ENCODE measurements at places on chromosomes 7 and 10.

DNA sequence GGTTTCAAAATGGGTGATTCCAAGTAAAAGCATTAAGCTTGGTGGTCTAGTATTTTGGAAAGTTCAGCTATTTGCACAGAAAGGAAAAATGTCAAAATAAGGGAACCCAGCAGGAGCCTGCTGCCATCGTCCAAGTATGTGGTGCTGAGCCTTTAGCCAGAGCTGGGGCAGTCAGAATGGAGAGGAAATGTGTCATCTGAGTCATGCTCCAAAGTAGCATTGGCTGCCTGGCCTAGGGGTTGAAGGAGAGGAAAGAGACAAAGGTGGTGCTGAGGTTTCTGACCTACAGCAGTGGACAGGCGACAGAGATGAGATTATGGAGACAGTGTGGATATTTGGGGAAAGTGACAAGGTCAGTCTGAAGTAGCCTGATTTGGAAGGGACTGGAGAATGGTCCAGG is 103.9 kb downstream of the PLCE1 start:
- DNase-seq = no peak

DNA sequence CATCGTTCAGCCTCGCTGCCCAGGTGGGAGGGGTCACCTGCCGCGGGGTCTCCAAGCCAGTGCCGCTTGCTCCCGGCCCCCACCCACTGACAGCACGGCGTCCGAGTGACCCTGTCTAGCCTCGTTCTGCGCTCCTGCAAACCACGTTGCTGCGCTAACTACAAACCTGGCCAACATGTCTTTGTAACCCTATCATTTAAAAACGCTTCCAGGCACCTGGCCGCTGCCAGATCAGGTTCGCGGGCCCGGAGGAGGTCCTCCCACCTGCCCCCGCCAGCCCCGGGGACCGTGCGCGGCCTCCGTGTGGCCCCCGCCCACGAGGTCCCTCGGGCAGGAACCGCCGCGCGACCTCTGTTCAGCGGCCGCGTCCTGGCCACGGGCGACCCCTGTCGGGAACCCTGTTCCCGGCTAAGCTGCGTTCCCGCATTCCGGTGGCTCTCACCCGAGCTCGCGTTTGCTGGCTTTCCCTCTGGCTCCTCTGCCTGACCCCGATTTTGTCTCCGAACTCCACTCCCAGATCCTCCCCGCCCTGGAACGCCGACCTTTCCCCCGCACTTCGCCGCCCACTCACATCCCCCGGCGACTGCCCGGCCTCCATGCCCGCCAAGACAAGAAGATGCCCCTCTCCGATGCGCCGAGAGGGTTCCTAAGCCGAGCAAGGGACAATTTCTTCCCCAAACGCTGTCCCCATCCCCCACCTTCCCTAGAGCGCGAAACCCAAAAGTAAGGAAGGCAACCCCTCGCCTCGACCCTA is 2.4 kb downstream of the SFMBT2 start:
- peak; percentile 57 for DNase-seq

- DNase-seq = no peak
Observed at GRCh38 chr7:40760293-40760964, 625.6 kb downstream of the SUGCT start.

DNA sequence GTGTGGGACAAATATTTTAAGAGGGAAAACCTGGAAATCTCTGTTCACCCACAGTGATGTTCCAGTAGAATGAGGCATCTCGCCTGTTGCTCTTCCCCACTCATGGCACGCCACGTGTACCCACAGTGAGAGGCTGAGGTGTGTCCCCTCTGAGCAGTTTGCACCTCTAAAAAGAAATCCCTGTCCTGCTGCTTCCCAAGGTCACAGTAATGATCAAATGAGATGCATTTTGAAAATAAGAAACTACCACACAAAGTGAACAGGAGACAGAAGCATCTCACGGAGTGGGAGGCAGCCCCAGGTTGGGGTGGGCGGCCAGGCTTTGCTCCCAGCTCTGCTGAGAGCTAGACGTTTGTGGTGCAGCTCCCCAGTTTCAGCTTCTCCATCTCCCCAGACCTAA is 12.4 kb upstream of the ZNF777 start:
- no peak for DNase-seq

- no peak for DNase-seq
Observed at GRCh38 chr7:30646154-30646553, 36.1 kb downstream of the CRHR2 start.

DNA sequence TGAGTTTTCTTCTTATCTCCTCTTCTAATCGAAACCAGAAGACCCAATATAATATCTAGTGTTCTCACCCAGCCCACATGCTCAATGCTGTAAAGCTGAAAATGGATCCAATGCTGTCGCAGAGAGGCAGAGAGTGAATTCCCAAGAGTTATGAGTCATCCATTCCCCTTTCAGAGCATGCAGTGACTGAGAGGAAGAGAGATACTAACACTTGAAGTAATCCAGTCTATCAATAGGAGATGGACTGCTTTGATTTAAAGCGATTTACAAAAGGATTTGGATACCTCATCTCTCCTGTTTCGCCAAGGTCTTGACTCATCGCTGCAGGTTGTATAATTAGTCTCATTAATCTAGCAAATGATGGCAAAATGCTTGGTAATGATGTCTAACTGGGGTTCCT is 41.5 kb upstream of the PRKCQ start:
- DNase-seq = no peak

- no peak for DNase-seq
Observed at GRCh38 chr7:10644849-10645248, 328.8 kb upstream of the PHF14 start.

DNA sequence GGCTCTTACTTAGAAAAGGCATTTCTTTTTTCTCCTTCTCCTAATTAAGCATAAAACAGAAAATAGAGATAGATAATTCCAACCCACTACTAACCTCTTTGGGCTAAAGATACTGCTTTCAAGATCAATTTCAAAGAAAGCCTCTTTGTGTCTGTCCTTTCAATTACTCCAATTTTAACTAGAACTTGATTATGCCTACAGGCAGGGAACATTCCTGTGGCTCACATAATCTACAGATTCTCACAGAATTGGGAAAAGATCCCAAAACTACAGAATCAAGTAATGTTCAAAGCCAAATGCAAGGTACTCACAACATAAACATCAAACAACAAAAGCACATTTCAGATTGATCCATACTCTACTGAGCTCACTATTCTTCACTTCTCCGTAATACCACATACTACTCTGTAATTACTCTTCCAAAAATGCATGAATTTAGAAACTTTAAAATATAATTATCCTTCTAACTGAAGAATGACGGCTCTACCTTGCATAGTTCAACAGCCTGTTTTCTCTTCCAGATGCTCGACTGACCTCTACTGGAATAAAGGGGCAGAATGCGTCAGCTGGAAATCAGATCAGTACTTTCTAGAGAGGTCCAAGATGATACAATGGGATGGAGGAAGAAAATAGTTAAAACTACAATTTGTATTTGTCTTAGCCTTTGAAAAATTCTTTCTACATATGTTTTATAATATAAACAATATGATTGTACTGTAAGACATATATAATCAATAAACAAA is 3.9 kb downstream of the MTERF1 start:
- DNase-seq = no peak

GRCh38 chr10:103872137-103872931 is 17.0 kb upstream of the SH3PXD2A start:
- no peak for DNase-seq

- no peak for DNase-seq
Observed at GRCh38 chr10:22651276-22651980, 63.0 kb downstream of the PIP4K2A start.

GRCh38 chr10:116183733-116184511 is 89.1 kb downstream of the GFRA1 start:
- DNase-seq = no peak

DNA sequence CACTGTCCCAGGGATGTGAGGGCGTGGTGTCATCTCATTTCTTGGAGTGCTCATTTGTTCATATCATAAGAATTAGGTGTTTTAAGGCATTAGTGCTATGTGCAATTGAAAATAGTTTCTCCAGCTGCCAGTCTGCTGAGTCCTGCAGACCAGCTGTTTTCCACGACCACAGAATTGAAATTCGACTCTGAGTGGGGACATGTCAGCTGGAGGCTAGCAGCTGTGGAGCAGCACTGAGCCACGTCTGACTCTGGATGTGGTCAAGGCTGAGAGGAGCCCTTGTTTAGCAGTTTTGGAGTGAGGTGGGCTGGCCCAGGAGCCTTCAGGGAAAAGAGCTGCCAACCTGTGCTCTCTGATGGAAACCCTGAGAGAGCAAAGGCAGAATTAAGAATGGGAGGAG is 156.3 kb upstream of the GRB10 start:
- no peak for DNase-seq

DNA sequence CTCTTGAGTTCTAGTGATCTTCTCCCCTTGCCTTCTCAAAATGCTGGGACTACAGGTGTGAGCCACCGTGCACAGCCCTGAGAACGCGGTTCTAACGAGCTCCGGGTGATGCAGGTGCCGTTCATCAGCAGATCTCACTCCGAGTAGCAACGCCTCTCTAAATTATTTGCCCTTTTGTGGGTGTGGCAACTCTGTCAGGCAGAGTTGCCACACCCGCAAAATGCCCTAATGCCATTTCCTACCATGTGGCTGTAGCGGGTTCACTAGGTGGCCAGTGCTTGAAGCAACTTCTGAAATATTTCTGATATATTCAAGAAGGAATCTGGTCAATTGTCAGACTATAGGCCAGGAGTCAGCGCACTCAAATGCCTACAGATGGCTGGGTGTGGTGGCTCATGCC is 62.9 kb upstream of the NMT2 start:
- DNase-seq = no peak

DNA sequence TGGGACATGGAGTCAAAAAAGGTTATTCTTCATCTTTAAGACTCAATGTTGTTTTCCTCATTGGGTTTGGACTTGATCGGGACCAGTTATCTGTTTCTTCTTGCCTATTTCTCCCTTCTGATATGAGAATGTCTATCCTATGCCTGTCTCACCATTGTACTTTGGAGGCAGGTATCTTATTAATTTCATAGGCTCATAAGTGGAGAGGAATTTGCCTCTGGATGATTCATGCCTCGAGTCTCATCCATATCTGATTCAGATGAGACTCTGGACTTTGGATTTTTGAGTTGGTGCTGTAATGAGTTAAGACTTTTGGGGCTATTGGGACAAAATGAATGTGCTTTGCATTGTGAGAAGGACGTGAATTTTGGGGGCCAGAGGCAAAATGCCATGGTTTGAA is 36.2 kb upstream of the CCDC7 start:
- no peak for DNase-seq

- DNase-seq = no peak
Observed at GRCh38 chr7:116113310-116113709, 82.7 kb upstream of the TFEC start.

DNA sequence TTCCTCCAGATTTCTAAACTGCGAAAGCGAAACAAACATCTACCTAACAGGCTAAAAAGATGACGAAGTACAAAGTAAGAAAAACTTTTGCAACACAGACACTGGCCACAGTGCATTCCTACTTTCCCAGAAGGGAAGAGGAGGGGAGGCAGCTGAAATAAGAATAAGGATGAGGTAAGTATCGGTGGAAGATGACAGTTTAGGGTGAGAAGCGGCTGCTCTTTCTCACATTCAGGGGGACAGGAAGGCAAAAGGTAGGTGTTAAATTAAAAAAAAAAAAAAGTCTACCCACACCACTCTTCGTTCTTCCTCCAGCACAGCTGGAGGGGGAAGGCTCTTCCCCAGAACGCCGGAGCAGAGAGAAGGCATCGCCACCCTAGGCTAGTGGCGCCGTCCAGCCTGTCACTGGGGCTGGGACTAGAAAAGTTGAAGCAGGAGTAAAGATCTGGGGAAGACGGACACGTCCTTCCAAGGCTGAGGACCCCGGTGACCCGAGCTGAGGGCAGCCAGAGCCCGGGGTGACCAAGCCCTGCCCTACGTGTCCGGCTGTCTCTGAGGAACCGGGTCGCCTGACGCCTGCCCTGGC is 846 bp downstream of the DNAJC1 start:
- peak; percentile 51 for DNase-seq

DNA sequence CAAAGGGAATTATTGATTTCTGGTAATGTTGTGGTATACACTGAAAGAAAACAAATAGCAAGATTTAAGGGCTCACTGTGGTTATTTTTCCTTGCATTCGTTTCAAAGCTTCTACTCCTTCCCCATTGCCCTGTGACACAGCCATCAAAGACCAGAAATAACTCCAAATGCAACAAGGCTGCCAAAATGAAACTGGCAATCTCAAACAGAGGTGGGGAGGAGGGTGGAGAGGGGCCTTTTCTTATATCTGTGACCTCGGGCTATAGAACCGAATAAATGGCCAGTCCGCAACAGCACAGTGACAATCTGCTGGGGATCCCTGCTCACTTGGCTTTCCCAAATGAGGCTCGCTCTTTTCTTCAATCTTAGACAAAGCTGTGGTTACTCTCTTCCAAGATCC is 17.4 kb upstream of the SPOCK2 start:
- no peak for DNase-seq

DNA sequence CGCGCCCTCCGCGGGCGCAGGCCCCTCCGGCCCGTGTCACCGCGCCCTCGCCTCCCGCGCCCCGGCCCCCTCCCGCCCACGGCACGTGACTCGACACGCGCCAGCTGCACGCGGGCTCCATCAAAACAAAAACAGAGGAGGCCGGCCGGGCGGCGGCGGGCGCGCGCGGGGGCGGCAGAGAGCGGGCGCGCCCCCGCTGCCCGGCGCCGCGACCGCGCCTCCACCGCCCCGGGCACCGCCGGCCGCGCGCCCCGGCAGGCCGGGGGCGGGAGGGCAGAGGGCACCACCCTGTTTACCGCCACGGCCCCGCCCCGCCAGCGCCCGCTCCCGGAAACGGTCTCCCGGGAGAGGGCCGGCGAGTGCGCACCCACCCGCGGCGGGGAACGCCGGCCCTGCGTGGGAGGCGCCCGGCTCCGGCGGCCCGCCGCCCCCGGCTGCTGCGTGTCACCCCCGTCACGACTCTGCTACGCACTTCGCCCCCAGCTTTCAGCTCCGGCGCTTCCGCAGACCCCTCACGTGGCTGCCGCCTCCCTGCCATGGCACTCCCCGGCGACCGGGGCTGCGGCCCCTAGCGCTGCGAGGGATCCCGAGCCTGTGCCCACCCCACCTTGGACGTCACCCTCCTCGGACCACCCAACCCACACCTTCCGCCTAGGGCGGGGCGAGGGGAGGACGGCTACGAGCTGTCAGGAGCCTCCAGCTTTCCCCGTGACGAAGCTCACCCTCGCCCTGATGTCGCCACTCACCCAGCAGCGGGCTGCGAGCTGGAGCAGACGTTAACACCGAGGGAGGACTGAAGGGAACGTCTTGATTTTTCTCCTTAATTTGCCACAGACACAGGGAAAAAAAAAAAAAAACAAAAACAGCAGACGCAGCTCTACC is 221.6 kb upstream of the MKLN1 start:
- peak; percentile 76 for DNase-seq

- no peak for DNase-seq
Observed at GRCh38 chr10:75058161-75058560, 53.3 kb upstream of the SAMD8 start.

All from erythroblast (primary cell).